Urinary bladder (tissue), 4 donors: ENCODE measurements at places on chromosomes 4 and X. TPM values are rescaled to one million over a fixed set of nuclear protein-coding genes. Genes with fewer than 3 reads are reported as not detected.

Gene TNMD
- polyA plus RNA-seq: 0.23 TPM

Gene NDUFA1
- 120 TPM for polyA plus RNA-seq

Gene DCAF12L1
- 1.7 TPM for polyA plus RNA-seq

Gene SERPINA7
- polyA plus RNA-seq: 0.16 TPM

Gene TMPRSS11A
- polyA plus RNA-seq: not detected

Gene XAGE2
- not detected for polyA plus RNA-seq

Gene MAGEE1
- polyA plus RNA-seq: 4.8 TPM

Gene KLHL4
- 1.1 TPM for polyA plus RNA-seq

Gene IL2RG
- polyA plus RNA-seq: 3.2 TPM

Gene FAM13A
- 21.9 TPM for polyA plus RNA-seq

Gene ADGRG2
- 2.4 TPM for polyA plus RNA-seq

Gene MAGEA2B
- polyA plus RNA-seq: not detected

Gene SFRP2
- polyA plus RNA-seq: 62.9 TPM

Gene MAGEB3
- polyA plus RNA-seq: not detected

Gene TMEM47
- 47.7 TPM for polyA plus RNA-seq

Gene CXorf49
- not detected for polyA plus RNA-seq

Gene CT45A7
- not detected for polyA plus RNA-seq

Gene FAT4
- 5.2 TPM for polyA plus RNA-seq

Gene RNF175
- polyA plus RNA-seq: 0.27 TPM

Gene LRCH2
- polyA plus RNA-seq: 8.6 TPM

Gene ANXA10
- 2.1 TPM for polyA plus RNA-seq

Gene ARR3
- not detected for polyA plus RNA-seq

Gene IL3RA
- 16.7 TPM for polyA plus RNA-seq

Gene FGF13
- 10.5 TPM for polyA plus RNA-seq

Gene MAGEA10
- polyA plus RNA-seq: not detected

Gene MAP3K15
- 0.10 TPM for polyA plus RNA-seq

Gene RASGEF1B
- 3.8 TPM for polyA plus RNA-seq
